ENCODE measurements at places on chromosomes 12 and 14. TPM values are rescaled to one million over a fixed set of nuclear protein-coding genes. Genes with fewer than 3 reads are reported as not detected.

GRCh38 chr12:52628841-52629240 is 10.5 kb upstream of the KRT73 start:
- no peak overlapping the region for H3K27ac ChIP-seq
- H3K36me3 ChIP-seq = no peaks in the 10 kb centered on the region
- no peaks in the 10 kb centered on the region for H3K4me1 ChIP-seq
- no peak overlapping the region for H3K4me3 ChIP-seq

The FITM1 gene
- total RNA-seq = 0.42 TPM

- H3K27me3 ChIP-seq = no peaks in the 10 kb centered on the region
- H3K36me3 ChIP-seq = peaks cover 7% of the 10 kb centered on the region
- no peak overlapping the region for H3K4me3 ChIP-seq
- DNase-seq = no peak
- H3K27ac ChIP-seq = no peak overlapping the region
These were observed 10.2 kb downstream of the SPRYD3 start for GRCh38 chr12:53068811-53069585.

The KRT79 gene
- total RNA-seq = not detected

The GUCY2C gene
- not detected for total RNA-seq

DNA sequence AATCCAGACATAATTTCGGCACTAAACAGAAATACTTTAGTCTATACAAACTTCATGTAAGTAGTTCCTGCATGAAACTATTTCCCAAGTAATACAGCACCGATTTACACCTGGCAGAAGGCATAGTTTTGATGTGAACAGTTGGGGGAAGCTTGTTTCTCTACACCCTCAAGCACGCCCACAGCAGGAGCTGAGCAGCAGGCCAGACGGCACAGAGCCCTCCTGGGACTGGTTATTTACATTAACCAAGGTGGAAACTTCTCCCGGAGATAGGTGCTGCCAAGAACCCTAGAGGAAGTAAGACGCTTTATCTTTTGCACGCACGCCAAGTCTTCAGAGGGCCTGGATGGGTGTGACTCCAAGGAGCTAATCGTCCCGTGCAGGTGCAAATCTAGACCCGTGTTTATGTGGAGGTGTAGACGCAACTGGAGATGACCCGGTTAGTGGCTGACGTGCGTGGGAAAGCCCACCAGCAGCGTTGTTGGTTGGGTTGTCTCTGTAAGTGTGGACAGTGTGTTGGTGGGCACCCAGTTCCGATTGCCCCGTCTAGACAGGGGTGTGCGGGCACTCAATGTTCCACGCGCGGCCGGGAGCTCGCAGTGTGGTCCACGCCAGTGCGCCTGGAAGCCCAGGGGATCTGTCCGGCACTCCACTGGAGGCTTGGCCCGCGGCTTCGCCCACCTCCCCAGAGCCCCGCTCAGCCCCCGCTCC is 767 bp upstream of the TCP11L2 start:
- DNase-seq = no peak
- no peaks in the 10 kb centered on the region for H3K36me3 ChIP-seq
- H3K4me3 ChIP-seq = peak overlapping the region; percentile 88
- H3K27ac ChIP-seq = no peak overlapping the region
- peaks cover 10% of the 10 kb centered on the region for H3K4me1 ChIP-seq

GRCh38 chr12:6693832-6694355 is 4.7 kb upstream of the ZNF384 start:
- peaks cover 21% of the 10 kb centered on the region for H3K27me3 ChIP-seq
- H3K4me1 ChIP-seq = peaks cover 27% of the 10 kb centered on the region
- no peak for DNase-seq
- no peaks in the 10 kb centered on the region for H3K36me3 ChIP-seq

GRCh38 chr12:57568838-57569237 is 19.0 kb downstream of the KIF5A start:
- H3K4me1 ChIP-seq = no peaks in the 10 kb centered on the region
- H3K36me3 ChIP-seq = peaks cover 9% of the 10 kb centered on the region
- H3K4me3 ChIP-seq = no peak overlapping the region
- no peak for DNase-seq

DNA sequence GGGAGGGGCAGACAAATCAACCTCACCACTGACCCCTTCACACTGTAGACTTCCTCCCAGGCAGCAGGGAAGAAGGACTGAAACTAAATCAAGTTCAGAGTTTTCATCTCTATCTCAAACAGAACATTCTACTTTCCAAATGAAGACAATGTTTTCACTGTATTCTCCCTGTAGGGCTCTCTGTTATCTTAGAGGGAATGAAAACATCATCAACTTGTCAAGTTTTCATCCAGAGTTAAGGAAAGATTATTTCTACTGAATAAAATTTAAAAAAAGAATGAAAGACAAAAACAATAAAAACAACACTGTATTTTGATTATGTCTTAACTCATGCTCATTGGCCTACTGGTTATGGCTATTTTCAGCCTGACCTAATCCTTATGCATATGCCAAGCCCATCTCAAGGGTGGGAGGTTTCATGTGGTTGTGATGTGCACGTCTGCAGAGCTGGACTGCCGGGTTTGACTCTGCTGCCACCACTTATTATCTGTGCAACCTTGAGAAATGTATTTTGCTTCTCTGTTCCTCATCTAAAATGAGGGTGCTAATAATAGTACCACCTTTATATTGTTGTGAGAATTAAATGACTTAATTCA is 152.0 kb upstream of the AVPR1A start:
- no peak for DNase-seq
- no peak overlapping the region for H3K27ac ChIP-seq
- peaks cover 4% of the 10 kb centered on the region for H3K4me1 ChIP-seq
- no peak overlapping the region for H3K4me3 ChIP-seq

DNA sequence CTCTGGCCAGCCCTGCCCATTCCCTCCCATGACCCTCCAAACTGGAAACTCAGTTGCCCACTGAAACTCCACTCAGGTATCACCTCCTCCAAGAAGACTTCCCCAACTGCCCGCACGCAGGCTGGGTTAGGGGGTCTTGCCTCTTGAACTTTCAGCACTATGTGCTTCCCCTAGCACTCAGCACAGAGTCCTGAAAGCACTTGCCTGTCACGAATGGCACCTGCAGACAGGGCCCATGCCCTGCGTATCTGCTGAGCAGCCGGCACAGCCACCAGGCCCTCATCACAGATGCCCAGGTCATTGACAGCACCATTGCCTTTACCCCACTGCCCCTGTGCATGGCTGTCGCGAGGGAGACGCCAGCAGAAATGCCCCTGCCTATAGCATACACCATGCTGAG is 11.2 kb downstream of the CCDC88C start:
- H3K4me3 ChIP-seq = no peak overlapping the region
- H3K27me3 ChIP-seq = no peaks in the 10 kb centered on the region
- H3K36me3 ChIP-seq = peaks cover 11% of the 10 kb centered on the region
- no peak overlapping the region for H3K27ac ChIP-seq

DNA sequence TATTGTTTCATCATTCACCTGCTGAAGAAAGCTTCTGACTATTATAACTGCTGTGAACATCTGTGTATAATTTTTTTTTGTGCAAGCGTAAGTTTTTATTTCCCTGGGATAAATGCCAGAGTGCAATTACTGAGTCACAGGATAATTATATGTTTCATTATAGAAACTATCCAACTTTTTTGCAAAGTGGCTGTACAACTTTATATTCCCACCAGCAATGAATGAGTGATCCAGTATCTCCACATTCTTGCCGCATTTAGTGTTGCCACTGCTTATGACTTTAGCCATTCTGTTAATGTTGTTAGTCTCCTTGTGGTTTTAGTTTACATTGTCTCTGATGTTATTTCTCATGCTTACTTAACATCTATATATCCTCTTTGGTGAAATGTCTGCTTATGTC is 88.1 kb upstream of the CCDC175 start:
- H3K27ac ChIP-seq = no peak overlapping the region
- H3K4me1 ChIP-seq = no peaks in the 10 kb centered on the region
- no peaks in the 10 kb centered on the region for H3K27me3 ChIP-seq
- DNase-seq = no peak
- H3K4me3 ChIP-seq = no peak overlapping the region

The TPPP2 gene
- total RNA-seq = not detected

DNA sequence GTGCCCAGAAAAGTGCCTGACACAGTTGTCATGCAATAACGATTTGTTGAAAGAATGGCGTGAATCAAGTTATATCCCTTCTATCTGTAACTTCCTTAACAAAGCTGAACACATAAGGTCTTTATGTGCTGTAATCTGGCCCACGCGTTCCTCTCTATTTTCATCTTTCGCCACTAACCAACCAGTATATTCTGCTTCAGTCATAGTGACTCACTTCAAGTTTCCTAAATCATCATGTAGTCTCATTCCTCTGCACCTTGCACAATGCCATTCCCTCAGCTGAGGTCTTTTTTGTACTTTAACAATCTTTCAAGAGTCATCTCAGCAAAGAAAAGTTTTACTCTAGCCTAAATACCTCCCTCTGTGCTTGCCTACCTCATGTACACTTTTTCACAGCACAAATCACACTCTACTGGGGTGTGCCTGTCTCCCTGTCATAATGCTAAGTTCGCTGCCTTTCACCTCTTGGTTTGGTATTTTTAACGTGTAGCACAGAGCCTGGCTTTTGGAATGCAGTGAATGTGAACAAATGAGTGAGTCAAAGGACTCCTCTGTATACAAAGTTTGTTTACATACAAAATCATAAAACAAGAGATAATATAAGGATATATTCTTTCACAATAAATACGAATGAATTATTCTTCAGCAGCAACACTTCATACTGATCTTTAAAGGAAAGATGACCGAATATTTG is 2.9 kb upstream of the CMAS start:
- no peaks in the 10 kb centered on the region for H3K36me3 ChIP-seq
- no peak overlapping the region for H3K27ac ChIP-seq
- H3K27me3 ChIP-seq = no peaks in the 10 kb centered on the region
- no peak overlapping the region for H3K4me3 ChIP-seq
- DNase-seq = no peak

- peaks cover 26% of the 10 kb centered on the region for H3K36me3 ChIP-seq
- no peak for DNase-seq
- H3K27me3 ChIP-seq = peaks cover 10% of the 10 kb centered on the region
- peaks cover 50% of the 10 kb centered on the region for H3K4me1 ChIP-seq
These were observed 27.1 kb downstream of the CCDC92 start for GRCh38 chr12:123945287-123946151.

The SLC35F4 gene
- 0.37 TPM for total RNA-seq

The FCF1 gene
- total RNA-seq = 58.0 TPM

DNA sequence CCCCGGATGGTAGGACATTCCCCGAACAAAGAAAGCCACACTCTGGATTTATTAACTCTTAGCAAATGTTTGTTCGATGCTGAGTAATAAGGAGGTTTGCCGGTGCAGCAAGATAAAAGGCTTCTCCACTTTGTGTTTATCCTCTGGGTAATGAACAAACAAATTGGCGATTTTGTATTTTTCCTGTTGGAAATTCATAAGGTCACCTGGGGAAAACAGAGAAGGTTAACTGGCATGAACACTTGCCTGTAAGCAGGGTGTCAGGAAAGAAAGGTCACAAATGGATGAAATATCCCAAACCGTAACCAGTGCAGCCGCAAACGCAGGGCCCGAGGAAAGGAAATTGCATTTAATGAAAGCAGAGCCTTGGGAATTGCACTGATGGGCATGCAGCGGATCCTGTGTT is 132.8 kb downstream of the RMST start:
- no peaks in the 10 kb centered on the region for H3K27me3 ChIP-seq
- DNase-seq = no peak
- H3K27ac ChIP-seq = no peak overlapping the region
- peaks cover 2% of the 10 kb centered on the region for H3K36me3 ChIP-seq

The AEBP2 gene
- 35.2 TPM for total RNA-seq

The KRT73 gene
- not detected for total RNA-seq

DNA sequence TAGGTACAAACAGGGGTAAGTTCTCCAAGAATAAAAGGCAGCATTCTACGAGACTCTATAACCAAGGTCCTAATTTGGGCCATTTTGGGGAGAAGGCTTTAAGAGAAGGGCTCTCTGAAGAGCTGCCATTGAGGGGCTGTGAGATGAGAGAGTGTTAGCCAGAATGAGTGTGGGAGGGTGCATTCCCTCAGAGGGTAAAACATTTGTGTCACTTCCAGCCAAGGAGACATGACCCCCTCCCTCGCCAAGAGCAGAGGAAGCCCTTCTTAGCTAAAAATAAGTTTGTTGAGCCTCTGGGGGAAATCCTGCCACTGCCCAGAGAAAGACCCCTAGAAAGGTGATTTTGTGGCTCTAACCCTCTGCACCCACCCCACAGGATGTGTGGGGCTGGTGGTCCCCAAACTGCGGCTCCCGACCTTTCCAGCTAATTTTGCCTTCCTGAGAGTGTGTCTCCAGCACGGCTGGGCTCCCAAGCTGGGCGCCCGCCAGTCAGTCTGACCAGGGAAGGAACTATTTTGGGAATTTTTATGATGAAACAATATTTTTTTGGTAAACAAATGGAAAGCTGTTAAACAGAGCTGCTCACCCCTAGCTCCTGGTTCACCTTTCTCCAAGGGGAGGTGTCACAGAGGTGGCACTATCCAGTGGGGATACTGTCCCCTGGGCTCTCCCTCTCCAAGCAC is 65.9 kb upstream of the JDP2 start:
- no peak overlapping the region for H3K4me3 ChIP-seq
- H3K27ac ChIP-seq = no peak overlapping the region
- H3K4me1 ChIP-seq = no peaks in the 10 kb centered on the region
- H3K36me3 ChIP-seq = no peaks in the 10 kb centered on the region
- H3K27me3 ChIP-seq = peaks cover 15% of the 10 kb centered on the region
- no peak for DNase-seq

GRCh38 chr12:15662303-15662980 is 126.7 kb downstream of the EPS8 start:
- H3K4me1 ChIP-seq = no peaks in the 10 kb centered on the region

The TAS2R50 gene
- total RNA-seq = 1.0 TPM

The TSHR gene
- total RNA-seq = not detected

DNA sequence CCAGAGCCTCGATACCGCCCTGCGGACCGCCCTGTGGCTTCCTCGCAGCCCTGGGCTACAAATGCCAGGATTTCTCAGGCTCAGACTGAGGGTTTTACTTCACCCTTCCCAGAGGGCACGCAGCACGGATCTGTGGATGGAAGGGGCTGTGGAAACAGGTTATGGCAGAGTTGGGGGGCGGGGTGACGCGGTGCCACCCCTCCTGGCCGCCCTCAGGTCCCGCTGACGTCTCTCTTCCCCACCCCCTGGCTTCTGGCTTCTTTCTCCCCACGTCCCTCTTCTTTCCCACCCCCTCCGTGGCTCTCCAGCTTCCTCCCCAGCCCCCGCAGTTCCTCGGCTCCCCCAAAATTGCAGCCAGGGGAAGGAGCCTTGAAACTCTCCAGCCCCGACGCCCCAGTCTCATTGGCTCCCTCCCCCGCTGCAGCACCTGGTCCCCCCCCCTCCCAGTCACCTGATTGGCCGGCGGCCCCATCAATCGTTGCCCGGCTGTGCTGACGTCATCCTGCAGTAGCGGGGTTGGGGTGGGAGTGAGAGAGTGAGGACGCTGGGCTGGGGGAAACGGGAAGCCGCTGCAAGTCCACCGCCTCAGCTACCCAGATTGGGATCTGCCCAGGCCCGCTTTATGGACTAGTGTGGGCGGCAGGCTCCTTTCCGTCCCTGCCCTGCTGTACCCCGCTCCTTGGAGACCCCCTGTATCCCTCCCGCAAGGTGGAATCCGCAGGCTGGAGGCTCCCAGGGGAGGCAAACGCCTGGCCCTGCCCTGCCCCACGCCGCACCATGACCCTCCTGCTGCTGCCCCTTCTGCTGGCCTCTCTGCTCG is at the start of gene CLSTN3:
Gene CLSTN3 (plus strand): TSS at position 500 of the 820 bp plus-strand sequence. CDS start 278 bp downstream, at position 778.
- peaks cover 3% of the 10 kb centered on the region for H3K36me3 ChIP-seq
- H3K27ac ChIP-seq = peak within 1 kb of the TSS; percentile 76
- H3K4me3 ChIP-seq = peak within 1 kb of the TSS; percentile 92
- H3K4me1 ChIP-seq = peaks cover 25% of the 10 kb centered on the region
- peaks cover 24% of the 10 kb centered on the region for H3K27me3 ChIP-seq

The ESR2 gene
- total RNA-seq = 0.20 TPM

- peaks cover 17% of the 10 kb centered on the region for H3K4me1 ChIP-seq
- H3K27me3 ChIP-seq = peaks cover 36% of the 10 kb centered on the region
- H3K27ac ChIP-seq = no peak overlapping the region
These were observed 602 bp downstream of the CHFR start for GRCh38 chr12:132886529-132887477.
